ENCODE measurements at places on chromosomes 5 and 9. TPM values are rescaled to one million over a fixed set of nuclear protein-coding genes. Genes with fewer than 3 reads are reported as not detected.
A peak's percentile ranks its signal among the peaks of the same experiment; 100 is the strongest.

Gene FOXD4L3
- not detected for total RNA-seq

- peak; percentile 72 for DNase-seq
- H3K36me3 ChIP-seq: no peaks in the 10 kb centered on the region
- no peaks in the 10 kb centered on the region for H3K27me3 ChIP-seq
- peak overlapping the region; percentile 83 for H3K27ac ChIP-seq
- H3K4me3 ChIP-seq: peak overlapping the region; percentile 83
- no peaks in the 10 kb centered on the region for H3K4me1 ChIP-seq
Observed at GRCh38 chr9:22446950-22447617, 460 bp downstream of the DMRTA1 start.

Gene MEIKIN
- not detected for total RNA-seq

GRCh38 chr5:17089690-17090089, 127.7 kb upstream of the BASP1 start:
- no peaks in the 10 kb centered on the region for H3K36me3 ChIP-seq
- DNase-seq: no peak

GRCh38 chr5:149794041-149794440, 63.9 kb downstream of the PPARGC1B start:
- H3K27me3 ChIP-seq: no peaks in the 10 kb centered on the region
- no peak for DNase-seq
- peak overlapping the region; percentile 80 for H3K27ac ChIP-seq
- H3K36me3 ChIP-seq: no peaks in the 10 kb centered on the region

Gene S1PR3
- 11.4 TPM for total RNA-seq

- peaks cover 18% of the 10 kb centered on the region for H3K4me1 ChIP-seq
- H3K27ac ChIP-seq: peak overlapping the region; percentile 84
- H3K36me3 ChIP-seq: no peaks in the 10 kb centered on the region
- no peaks in the 10 kb centered on the region for H3K27me3 ChIP-seq
- peak; percentile 75 for DNase-seq
Observed at GRCh38 chr5:53482717-53483638, 2.5 kb downstream of the FST start.

DNA sequence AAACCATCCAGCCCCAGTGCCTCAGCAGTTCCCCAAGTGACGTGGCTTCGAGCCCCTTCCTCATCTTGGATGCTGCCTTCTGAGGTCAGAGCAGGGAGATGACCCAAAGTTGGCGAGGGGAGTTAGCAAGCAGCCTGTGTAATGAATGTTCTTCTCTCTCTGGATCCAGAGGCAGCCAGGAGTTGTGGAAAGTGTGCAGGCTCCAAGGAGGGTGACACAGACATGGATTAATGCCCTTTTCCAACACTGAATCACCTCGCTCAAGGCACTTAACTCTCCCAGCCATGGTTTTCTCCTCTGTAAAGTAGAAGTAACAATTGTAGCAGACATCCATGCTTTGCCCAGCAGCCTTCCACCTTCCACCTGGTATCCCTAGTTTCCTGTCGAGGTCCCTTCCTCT, 64.6 kb upstream of the HAND1 start:
- no peaks in the 10 kb centered on the region for H3K36me3 ChIP-seq
- DNase-seq: no peak
- peak overlapping the region; percentile 79 for H3K27ac ChIP-seq
- no peaks in the 10 kb centered on the region for H3K27me3 ChIP-seq
- H3K4me3 ChIP-seq: no peak overlapping the region

DNA sequence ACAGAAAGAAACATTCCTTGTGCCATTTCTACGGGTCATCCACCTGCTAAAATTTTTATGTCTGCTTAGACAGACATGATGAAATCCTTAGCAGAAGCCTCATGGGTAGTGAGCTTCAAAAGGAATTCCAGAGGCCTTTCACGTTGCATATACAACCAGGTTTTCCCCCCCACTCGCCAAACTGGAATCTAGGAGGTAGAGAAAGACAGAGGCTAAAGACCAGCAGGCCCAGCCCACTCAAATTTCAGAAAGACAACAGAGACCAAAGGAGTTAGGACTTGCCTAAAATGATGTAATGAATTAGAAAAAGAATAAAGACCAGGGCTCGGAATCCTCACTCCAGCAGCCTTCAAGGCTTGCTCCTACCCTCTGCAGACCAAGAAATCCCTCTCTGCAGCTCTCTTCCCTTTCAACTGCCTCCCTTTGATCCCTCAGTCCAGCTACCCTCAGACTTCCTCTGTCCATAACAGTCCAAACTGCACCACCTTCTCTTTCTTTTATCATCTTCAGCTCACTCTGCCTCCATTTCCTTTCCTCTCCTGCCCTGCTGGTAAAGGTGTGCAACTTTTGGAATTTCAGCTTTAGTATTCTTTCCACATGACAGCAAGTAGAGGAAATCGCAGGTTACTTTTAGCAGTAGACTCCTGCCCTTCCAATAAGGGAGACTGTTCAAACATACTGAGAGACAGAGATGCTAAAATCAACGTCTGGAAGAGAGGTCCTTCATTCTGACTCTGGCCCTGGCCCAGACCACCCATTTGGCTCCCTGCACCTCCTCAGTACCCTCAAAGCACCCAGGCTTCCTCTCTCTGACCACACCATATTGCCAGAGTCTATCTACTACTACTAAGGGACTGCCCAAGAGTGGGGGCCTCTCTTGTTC, 8.9 kb downstream of the B4GALT1 start:
- H3K4me3 ChIP-seq: no peak overlapping the region
- DNase-seq: no peak
- no peaks in the 10 kb centered on the region for H3K27me3 ChIP-seq
- H3K4me1 ChIP-seq: peaks cover 60% of the 10 kb centered on the region
- H3K27ac ChIP-seq: peak overlapping the region; percentile 97
- no peaks in the 10 kb centered on the region for H3K36me3 ChIP-seq

DNA sequence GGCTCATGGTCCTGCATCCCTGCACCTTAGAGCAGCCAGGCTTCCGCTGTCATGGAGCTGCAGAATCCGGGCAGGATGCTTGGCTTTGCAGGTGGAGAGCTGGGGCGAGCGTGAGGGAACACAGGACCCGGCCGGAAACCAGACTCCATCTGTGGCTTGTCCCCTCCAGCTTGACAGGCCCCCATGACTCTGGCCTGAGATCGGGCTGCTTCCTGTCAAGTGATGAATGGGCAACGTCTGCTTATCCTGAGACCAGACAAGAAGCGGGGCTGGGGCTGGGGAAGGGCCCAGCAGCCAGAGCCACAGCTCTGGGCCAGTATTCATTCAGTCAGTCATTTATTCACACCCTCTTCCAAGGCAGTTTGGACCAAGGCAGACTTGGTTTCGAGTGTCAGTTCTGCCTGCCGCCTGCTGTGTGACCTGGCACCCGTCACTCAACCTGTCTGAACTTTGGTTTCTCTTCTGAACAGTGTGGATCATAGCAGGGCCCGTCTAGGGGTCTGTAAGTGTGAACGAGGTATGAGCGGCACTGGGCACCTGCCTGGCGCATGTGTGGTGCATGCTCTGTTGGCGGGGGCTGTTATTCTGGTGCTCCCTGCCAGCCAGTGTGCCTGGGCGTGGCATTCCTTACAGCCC, 37.5 kb downstream of the NEK6 start:
- H3K27ac ChIP-seq: peak overlapping the region; percentile 78
- no peaks in the 10 kb centered on the region for H3K36me3 ChIP-seq
- no peak overlapping the region for H3K4me3 ChIP-seq
- DNase-seq: peak; percentile 86
- no peaks in the 10 kb centered on the region for H3K27me3 ChIP-seq

DNA sequence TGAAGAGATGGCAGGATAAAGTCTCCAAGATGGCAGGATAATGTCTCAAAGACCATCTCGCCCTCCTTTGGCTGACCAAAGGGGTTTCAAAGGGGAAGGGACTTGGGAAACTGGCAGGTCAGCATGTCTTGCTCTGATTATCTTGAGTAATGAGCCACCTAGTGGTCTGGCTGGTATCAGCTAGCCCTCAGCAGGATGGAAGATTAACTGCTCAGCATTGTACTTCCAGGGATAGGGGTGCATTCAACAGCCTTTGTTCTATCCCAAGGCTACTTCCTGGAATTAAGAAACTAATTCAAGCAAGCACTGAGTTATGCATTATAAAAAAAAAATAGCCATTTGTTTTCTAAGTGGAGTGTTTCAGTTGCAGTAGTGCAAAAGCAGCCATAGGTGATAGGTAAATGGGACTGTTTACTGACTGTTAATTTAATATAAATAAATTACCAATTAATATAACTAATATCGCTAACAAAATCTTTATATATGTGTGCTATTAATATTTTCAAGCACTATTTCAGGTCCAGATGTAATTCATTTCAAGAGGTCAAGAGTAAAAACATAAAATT, 555.5 kb downstream of the CDH9 start:
- DNase-seq: no peak
- peak overlapping the region; percentile 13 for H3K4me3 ChIP-seq
- H3K27me3 ChIP-seq: no peaks in the 10 kb centered on the region
- no peaks in the 10 kb centered on the region for H3K4me1 ChIP-seq
- H3K27ac ChIP-seq: no peak overlapping the region

- no peak for DNase-seq
- peaks cover 38% of the 10 kb centered on the region for H3K4me1 ChIP-seq
- no peaks in the 10 kb centered on the region for H3K36me3 ChIP-seq
- H3K4me3 ChIP-seq: no peak overlapping the region
- H3K27me3 ChIP-seq: no peaks in the 10 kb centered on the region
Observed at GRCh38 chr5:132499440-132500243, 9.1 kb upstream of the IRF1 start.

GRCh38 chr5:44660251-44660650, 148.5 kb upstream of the MRPS30 start:
- no peak overlapping the region for H3K4me3 ChIP-seq
- no peaks in the 10 kb centered on the region for H3K27me3 ChIP-seq
- H3K4me1 ChIP-seq: no peaks in the 10 kb centered on the region
- no peak for DNase-seq
- H3K36me3 ChIP-seq: no peaks in the 10 kb centered on the region

DNA sequence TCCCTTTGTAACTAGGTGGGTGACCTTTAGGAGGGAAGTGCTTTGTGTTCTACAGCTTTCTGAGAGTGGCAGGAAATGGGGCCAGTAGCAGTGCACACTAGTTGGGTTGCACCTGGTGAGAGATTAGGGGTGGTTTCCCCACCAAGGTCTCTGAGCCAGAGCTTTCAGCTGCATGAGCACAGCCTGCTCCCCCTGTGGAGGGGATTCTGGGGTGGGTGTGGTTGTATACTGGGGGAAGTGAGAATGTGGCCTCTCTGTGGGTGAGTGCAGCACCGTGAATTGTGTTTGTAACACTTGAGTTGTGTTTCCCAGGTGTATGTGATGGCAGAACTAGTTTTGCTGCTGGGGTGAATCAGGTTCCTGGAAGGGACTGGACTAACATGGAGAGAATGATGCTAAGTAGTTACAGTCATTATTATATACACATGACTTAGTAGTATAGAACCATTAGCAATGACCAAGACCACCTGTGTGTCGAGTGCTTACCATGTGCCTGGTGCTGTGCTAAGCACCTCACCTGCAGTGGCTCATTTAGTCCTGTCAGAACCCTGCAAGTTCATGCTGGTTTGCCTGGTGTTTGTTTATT, 11.8 kb upstream of the CXXC5 start:
- DNase-seq: no peak
- no peaks in the 10 kb centered on the region for H3K27me3 ChIP-seq
- peak overlapping the region; percentile 83 for H3K27ac ChIP-seq
- H3K4me1 ChIP-seq: peaks cover 37% of the 10 kb centered on the region
- H3K4me3 ChIP-seq: no peak overlapping the region

- no peak overlapping the region for H3K4me3 ChIP-seq
- H3K27me3 ChIP-seq: no peaks in the 10 kb centered on the region
- H3K4me1 ChIP-seq: no peaks in the 10 kb centered on the region
- H3K36me3 ChIP-seq: no peaks in the 10 kb centered on the region
- no peak overlapping the region for H3K27ac ChIP-seq
- no peak for DNase-seq
Observed at GRCh38 chr5:6486074-6486473, 37.4 kb downstream of the UBE2QL1 start.

DNA sequence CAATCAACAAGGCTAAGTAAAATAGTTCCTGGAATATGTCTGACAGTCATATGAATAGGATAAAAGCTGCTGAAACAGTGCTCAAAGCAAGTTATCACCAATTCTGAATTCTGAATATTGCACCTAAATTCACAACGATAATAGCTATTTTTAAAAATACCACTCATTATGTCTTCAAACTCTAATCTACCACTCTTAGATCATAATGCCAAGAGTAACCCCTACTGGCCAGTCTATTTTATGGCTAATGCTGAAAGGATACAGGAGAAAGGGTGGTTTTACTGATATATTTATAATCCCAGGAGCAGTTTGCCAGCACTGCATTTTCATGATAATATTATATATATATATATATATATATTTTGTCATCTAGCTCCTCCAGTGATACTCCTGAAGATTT, 232.8 kb downstream of the PDE4D start:
- no peak overlapping the region for H3K27ac ChIP-seq
- no peak for DNase-seq
- no peaks in the 10 kb centered on the region for H3K36me3 ChIP-seq
- H3K4me3 ChIP-seq: no peak overlapping the region

Gene N4BP3
- 3.0 TPM for total RNA-seq

- no peak overlapping the region for H3K4me3 ChIP-seq
- DNase-seq: no peak
- no peaks in the 10 kb centered on the region for H3K4me1 ChIP-seq
- peaks cover 12% of the 10 kb centered on the region for H3K36me3 ChIP-seq
Observed at GRCh38 chr5:138903130-138903775, 28.1 kb upstream of the LRRTM2 start.

- DNase-seq: no peak
- H3K4me1 ChIP-seq: no peaks in the 10 kb centered on the region
- H3K4me3 ChIP-seq: no peak overlapping the region
- no peaks in the 10 kb centered on the region for H3K36me3 ChIP-seq
Observed at GRCh38 chr5:100697970-100698369, 162.8 kb downstream of the FAM174A start.

Gene GAPT
- 0.28 TPM for total RNA-seq

DNA sequence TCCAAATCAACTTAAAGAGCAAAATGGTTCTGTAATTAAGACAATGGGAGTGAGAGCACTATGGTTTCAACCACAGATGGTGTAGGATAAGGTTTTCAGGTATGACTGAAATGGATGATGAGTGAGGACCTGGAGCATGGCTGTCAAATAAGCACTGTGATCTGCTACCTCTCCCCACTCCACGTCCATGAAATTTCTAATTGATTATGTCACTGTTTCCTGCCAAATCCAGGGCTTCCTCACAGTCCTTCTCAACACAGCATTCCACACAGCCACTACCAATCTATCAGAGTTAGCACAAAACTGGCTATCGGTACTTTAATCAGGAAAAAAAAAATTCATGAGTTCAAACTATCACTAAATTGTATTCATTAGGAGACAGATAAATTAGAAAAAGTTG, 420.4 kb upstream of the WWC1 start:
- H3K4me3 ChIP-seq: no peak overlapping the region
- no peaks in the 10 kb centered on the region for H3K27me3 ChIP-seq
- H3K4me1 ChIP-seq: no peaks in the 10 kb centered on the region

DNA sequence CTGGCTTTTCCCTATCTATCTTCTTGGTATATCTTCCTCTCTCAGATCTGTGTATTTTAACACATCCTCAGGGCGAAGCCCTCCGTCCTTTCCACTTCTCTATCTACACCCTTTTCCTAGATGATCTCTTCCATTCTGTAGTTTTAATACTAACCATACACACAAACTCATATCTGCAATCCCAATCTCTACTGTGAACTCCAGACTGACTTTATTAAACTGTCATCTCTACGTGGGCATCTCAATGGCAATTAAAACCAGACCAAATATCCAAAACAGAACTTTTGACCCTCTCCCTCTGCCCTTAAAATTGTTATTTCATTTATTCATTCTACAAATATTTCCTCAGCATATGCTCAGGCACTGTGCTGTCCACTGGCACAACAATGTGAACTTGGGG, 7.1 kb downstream of the FNIP1 start:
- peaks cover 36% of the 10 kb centered on the region for H3K4me1 ChIP-seq
- H3K27ac ChIP-seq: no peak overlapping the region
- H3K27me3 ChIP-seq: no peaks in the 10 kb centered on the region

- H3K36me3 ChIP-seq: no peaks in the 10 kb centered on the region
- no peaks in the 10 kb centered on the region for H3K27me3 ChIP-seq
- H3K4me3 ChIP-seq: no peak overlapping the region
- H3K4me1 ChIP-seq: no peaks in the 10 kb centered on the region
Observed at GRCh38 chr9:84189904-84190303, 150.7 kb downstream of the SLC28A3 start.

Data from sigmoid colon (tissue), 7 donors.